ENCODE measurements at places on chromosomes 1 and 21. TPM values are rescaled to one million over a fixed set of nuclear protein-coding genes. Genes with fewer than 3 reads are reported as not detected.

CHI3L1 gene
- 11.7 TPM for polyA plus RNA-seq

GRCh38 chr1:118842452-118843201 lies 145.5 kb downstream of the TBX15 start:
- DNase-seq, result peak; percentile 55

- DNase-seq, result no peak
Observed at GRCh38 chr21:39675993-39676661, 63.4 kb downstream of the B3GALT5 start.

DNA sequence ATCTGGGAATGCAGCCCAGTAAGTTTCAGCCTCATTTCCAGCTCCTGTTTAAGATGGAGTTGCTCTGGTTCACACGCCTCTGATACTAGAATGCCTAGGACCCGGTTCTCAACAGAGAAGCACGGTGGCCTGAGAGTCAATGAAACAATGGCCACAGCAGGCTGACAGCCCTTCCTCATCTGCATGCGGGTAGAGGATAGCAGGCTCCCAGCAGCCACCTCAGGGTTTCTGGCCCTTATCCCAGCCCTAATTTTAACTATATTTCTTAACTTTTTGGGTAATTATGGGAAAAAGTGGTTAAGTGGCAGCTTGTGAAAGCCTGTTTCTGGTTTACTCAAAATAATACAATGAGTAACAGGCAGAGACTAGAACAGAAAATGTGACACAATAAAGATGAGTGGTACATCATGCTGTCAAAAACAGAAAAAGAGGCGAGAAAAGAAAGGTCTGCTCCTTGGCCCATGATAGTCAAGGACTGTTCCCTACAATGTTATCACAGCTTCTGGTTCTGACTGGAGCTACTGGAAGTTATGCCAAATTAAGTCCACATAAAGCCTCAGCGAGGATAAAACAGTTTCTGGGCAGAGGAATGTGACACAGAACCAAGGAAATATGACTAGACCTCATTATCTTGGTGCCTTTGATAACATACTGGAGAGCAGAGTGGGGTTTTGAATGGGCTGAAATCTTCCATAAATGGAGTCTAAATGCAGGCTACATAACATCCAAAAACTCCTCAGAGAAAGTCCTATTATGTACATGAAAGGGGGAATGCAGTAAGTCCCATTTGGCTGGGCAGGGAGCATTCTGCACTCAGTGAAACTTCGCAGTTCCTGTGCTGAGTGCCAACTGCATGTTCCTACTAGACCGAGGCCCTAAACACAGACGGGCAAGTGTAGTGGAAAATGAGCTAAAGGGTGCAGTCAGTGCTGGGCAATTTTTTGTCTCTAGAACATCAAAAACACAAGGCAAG lies 92.1 kb downstream of the NIBAN1 start:
- no peak for DNase-seq

DNA sequence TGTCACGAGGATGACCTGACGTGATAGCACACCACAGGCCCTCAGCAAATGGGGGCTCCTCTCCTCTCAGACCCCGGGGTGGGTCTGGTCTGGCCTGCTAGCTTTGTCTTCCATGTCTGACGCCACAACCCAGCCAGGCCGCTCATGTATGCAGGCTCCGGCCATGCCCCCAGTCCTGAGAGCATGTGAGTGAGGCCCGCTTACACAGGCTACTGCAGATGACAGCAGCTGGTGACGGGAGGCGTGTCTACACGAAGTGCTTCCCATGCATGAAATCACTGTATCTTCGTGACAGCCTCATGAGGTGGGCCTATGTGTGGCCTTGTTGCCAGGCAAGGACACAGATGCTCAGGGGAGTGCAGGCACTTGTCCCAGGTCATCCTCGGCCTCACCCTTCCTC lies 16.4 kb downstream of the WNT4 start:
- DNase-seq, result no peak

- DNase-seq, result no peak
Observed at GRCh38 chr1:93612510-93612909, 69.1 kb downstream of the BCAR3 start.
